ENCODE measurements at places on chromosomes 11 and 22.

DNA sequence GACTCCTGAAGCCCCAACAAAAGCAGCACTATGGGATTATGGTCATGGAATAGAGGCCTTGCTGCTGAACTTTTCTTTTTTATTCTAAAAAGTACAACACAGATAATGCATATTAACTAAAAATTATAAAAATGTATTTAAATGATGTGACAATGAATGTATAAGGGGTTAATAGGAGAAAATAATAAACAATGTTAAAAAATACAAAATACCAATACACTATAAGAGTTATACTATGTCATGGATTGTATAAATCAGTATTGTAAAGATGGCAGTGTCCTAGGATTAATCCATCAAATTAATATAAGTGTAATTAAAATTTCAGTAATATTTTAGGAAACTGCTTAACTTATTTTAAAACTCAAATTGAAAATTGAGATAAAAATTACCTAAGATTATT, 58.3 kb upstream of the TOP3B start:
- DNase-seq, result no peak

GRCh38 chr11:36478700-36479329, 31.3 kb downstream of the TRAF6 start:
- peak; percentile 52 for DNase-seq

DNA sequence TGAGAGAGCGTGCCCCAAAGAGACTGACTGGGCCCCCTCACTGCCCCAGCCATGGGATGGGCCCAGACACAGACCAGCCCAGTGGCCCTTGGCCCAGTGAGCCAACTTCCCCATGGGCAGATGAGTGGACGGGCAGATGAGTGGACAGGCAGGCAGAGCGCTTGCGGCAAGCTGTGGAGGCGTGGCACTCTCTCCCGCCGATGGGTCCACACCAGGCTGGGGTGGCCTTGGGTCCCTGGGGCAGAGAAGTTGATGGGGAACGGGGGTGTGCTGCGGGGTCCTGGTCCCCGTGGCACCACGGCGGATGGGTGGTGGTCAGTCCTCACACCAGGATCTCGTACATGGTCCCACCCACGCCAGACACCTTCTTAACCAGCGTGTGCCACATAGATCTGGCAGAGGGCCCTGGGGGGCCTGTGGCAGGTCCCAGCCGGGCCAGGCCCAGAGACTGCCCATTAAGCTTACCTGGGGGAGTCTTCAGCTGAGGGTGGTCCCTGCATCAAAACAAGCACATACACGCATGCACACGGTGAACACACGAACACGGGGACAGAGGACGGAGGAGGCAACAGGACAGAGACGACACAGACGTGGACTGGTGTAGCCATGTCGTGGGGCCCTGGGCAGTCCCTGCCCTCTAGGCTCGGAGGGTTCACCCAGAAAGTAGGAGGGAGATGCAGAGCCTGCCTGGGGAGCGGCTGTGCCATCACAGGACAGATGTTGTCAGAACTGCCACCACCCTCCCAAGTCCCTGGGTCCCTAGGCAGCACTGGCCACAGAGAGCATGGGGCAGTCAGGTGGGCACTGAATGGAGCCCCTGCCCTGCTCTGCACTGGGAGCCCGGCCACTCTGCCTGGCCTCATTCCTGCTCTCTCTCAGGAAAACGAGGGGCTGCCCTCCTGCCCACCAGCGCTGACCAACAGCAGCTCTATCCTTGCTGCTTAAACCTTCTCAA, 182.2 kb downstream of the IGLL1 start:
- DNase-seq, result no peak

- DNase-seq, result no peak
Measured at GRCh38 chr11:34002420-34002819, 49.1 kb upstream of the CAPRIN1 start.

- DNase-seq, result no peak
Measured at GRCh38 chr22:47065756-47066615, 303.5 kb downstream of the TBC1D22A start.

DNA sequence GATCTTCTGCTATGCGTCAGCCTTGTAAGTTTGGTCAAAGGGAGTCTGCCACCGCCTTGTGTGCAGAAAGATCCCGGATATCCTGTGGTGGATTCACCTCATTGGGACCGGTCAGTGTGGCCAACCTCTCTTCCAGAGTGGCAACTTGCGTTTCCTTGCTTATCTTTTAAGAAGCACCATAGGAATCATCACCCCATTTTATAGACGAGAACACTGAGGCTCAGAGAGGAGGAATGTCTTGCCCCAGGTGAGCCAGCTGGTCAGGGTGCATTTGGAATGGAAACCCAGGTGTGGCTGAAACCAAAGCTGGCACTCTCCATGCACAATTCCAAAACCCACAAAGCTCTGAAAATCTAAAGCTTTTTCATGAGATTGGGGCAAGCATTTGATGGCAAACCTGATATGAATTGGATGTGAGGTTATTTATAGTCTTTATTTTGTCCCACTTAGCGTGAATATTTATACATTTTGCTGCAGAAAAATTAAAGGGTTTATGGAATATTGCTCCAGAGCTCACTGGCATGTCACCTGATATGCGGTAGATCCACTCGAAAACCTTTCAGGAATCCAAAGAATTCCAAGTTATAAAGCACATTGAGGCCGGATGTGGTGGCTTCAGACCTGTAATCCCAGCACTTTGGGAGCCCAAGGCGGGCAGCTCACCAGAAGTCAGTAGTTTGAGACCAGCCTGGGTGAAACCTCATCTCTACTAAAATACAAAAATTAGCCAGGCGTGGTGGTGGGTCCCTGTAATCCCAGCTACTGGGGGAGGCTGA, 12.1 kb upstream of the EIF3D start:
- no peak for DNase-seq

- DNase-seq, result no peak
Measured at GRCh38 chr22:44362249-44363012, 49.7 kb upstream of the SHISAL1 start.

GRCh38 chr11:2930704-2931419, 1.6 kb upstream of the PHLDA2 start:
- peak; percentile 47 for DNase-seq

DNA sequence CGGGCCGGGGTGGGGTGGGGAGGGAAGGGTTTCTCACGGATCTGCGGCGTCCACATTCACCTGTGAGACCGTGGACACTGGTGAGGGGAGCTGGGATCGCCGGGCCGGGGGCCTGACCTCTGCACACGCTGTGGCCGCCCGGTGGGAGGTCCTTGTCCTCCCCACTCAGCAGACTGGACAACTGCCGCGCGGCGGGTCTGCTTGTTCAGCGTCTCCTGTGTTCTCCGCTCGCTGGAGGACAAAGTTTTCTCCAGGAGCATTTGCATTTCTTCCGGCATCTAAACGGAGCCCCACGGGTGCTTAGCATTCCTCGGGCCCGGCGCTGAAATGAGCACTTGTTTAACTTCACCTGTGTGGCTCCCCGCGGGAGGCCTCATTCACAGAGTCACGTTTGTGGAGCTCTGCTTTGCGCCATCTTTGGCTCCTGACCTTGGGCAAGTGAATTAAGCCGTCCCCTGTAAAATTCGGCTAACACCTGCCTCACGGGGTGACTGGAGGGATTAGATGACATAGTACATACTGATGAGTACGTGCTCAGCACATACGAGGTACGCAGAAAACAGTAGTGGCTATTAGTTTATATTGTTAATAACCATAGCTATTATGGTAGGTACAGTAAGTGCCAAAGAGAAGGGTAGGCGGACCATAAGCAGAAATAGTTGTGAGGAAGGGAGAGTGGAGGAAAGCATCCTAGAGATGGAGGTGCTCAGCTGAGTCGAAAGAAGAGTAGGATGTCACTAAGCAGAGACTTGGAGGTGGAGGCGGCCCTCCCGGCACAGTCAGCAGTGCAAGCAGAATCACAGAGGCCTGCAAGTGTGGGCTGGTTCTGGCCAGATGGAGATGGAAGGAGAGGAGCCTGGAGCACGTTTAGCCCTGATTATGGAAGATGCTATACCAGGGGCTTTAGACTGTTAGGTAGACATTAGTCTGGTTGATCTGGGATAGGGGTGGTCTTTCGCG, 885 bp downstream of the TRMU start:
- DNase-seq, result no peak

DNA sequence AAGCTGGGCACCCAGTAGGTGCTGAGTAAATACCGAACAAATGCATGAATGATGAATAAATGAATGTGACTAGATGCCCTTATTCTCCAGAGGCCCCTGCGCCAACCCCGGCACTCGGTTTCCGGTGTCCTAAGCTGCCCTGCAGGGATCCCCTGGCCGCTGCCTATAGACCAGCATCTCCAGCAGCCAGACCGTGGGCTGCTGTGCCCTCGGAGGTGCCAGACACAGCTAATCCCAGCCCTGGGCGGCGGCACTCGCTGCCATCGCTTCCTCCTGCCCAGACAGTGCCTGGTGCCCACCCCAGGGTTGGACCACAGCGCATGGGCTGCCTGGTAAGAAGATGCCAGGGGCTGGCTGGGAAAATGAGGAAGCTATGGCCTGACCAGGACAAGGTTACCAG, 15.6 kb downstream of the CREB3L1 start:
- DNase-seq, result no peak

- no peak for DNase-seq
Measured at GRCh38 chr11:121703201-121703600, 250.4 kb upstream of the SORL1-AS1 start.

DNA sequence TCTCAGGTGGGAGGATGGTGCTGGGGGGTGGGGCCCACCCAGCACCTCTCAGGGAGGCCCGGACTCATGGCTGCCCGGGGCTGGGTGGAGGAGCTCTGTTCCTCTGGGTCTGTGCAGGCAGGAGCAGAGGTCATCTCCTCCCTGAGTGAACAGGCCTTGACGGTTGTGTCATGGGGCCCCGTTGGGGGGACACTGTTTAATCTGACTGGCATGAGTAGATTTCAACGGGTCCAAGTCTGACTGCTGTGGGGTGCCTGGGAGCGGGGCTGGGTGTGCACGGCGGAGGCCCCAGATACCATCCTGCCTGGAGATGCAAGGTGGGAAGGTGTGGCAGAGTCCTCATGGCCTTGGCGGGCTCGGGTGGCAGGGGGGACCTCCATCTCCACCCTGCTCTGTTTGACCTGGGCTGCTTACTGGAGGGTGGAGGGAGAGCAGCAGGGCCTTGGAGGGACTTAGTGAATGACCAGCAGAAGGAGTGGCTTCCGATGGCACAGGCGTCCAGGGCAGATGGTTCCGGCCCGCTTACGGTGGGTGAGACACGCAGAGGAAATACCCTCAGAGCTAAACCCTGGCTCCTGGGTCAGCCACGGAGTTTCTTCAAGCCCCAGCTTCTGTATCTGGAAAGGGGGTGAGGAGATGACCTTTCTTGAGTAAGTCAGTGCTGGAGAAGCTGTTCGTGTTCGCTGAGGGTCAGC, 48.7 kb downstream of the SMIM38 start:
- DNase-seq, result no peak

DNA sequence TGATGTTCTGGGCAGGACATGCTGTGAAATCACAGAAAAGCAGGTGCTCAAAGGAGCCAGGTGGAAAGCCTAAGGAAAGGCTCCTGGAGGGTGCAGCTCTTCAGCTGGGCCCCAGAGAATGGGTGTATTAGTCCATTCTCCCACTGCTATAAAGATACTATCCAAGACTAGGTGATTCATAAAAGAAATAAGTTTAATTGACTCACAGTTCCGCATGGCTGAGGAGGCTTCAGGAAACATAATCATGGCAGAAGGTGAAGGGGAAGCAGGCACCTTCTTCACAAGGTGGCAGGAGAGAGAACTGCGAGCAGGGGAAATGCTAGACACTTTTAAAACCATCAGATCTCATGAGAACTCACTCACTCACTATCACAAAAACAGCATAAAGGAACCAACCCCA, 43.1 kb upstream of the DEUP1 start:
- no peak for DNase-seq

GRCh38 chr11:107836851-107837250, 21.7 kb downstream of the SLC35F2 start:
- no peak for DNase-seq
